ENCODE measurements at places on chromosomes 6 and 20.
A peak's percentile ranks its signal among the peaks of the same experiment; 100 is the strongest.

DNA sequence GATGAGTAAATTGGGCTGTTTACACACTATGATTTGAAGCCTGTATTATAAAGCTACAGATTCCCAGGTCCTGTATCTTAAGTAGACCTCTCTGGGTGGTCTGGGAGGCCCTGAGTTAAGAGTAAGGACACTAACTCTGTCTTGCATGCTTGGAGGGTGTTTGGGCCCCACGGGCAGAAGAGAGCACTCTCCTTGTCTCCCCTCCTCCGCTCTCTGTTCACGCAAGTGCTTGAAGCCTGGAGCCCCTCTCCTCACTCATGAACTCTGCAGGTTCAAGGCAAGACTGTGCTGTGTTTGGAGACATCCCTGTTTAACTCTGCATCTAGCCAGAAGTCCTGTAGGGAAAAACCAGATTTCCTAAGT is 154.0 kb downstream of the ZDHHC14 start:
- no peak for DNase-seq

- peak; percentile 80 for DNase-seq
Observed at GRCh38 chr6:41734666-41735426, 562 bp downstream of the TFEB start.

- DNase-seq = no peak
Observed at GRCh38 chr6:75183099-75183541, 22.7 kb downstream of the COL12A1 start.

DNA sequence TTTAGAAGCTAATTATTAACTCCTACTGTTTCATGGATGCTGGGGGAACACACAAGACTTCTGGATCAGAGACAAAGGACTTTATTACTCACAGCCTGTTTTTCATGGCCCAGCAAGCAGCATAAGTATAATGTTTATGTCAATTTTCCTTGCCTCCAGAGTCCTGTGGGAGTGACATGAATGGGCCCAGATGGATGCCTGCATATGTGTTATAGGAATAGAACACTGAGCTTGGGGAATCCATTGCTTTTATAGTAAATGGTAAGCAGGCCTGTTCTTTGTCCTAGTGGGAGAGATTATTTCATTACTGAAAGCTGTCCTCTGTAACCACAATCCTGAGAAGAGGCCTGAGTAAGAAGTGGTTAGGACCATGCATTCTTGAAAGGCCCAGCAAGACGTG is 25.6 kb downstream of the BLTP3A start:
- no peak for DNase-seq

DNA sequence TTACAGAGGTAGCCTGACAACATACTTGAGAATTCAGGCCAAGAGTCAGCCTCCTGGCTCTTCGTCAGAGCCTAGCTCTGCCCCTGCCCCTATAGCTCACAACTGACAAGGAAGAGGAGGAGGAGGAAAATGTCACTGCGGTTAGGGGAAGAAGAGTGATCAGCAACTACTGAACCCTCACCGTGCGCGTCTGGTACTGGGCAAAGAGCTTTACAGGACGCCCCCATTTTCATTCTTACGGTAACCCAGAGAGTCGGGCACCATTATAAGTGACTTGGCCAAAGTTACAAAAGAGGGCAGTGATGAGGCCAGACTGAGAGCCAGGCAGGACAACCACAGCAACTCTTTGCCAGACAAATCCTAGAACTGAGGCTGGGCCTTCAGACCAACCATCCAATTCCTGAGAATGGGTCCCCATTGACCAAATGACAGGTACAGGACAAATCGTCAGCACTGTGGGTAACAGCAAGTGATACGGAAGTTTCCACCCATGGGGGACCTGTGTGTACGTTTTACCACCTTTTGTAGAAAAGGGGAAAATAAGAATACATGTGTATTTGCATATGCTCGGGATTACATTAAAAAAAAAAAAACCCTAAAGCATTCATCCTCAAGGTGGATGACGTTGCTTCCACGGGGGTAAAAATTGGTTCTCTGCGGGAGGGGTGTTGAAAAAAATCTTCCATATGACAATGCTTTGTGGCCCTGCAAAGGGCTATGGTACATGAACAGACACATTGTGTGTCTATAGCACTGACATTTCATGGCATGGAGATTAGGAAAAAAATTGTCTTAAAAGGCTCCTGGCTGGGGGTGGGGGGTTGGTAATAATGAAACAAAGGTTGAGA is 118.0 kb downstream of the NFATC2 start:
- no peak for DNase-seq

DNA sequence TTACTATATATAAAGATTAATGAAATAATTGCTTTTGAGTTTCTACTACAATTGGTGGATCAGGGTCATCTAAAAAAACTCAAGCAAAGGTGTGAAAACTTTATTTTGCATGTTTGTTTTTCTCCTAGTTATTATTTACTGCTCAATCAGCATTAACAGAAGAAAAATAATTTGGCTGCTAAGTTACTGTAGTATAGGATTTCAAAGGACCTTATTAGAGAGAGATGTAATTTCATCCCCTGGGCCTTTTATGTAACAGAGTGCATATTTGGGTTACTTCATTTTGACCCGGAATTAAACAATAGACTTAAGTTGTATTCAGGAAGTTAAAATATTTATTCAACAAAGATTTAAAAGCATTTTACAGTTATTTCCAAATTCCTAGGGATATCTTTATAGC is 49.8 kb downstream of the EYA4 start:
- no peak for DNase-seq

- DNase-seq = no peak
Observed at GRCh38 chr6:5517796-5518195, 256.5 kb downstream of the FARS2 start.

- no peak for DNase-seq
Observed at GRCh38 chr20:3146732-3147341, 12.8 kb downstream of the FASTKD5 start.

DNA sequence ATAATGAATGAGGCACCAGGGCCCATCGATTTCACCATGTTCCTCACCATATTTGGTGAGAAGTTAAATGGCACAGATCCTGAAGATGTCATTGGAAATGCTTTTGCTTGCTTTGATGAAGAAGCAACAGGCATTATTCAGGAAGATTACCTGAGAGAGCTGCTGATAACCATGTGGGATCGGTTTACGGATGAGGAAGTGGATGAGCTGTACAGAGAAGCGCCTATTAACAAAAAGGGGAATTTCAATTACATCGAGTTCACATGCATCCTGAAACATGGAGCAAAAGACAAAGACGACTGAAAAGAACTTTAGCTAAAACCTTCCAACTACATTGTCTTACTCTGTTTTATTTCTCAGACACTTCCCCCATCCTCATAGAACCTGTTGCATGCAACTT is 21.6 kb upstream of the ZBTB22 start:
- no peak for DNase-seq

GRCh38 chr20:21235484-21236445 is 67.4 kb upstream of the XRN2 start:
- peak; percentile 71 for DNase-seq

- DNase-seq = no peak
Observed at GRCh38 chr6:142797159-142797558, 147.8 kb downstream of the HIVEP2 start.

DNA sequence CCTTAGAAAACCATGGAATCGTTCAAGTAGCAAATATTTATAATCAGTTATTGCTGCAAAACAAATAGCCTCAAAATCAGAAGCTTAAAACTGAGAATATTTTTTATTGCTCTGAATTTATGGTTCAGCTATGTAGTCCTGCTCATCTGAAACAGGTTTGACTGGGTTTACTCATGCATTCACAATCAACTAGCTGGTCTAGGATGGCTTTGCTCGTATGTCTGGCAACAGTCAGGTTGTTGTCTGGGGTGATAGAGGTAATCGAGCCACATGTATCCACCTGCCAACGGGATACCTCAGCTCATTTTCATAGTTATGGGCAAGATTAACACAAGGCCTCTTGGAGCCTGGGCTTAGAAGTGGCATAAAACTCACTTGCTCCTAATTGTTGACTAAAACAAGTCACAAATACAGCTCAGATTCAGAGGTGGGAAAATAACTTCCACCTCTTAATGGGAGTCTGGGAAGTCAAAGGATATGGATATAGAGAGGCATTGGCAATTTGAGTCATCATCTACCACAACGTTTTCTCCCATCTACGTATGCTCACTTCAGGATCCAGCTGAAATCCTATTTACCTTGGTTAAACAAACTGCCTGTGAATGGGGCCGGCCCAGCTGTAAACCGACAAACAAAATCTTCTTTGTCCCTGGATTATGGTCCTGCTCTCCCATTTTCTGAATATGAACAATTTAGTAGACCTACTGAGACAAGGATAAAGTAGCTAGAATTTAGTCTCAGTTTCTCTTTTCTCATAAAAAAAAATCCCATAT is 54.5 kb upstream of the TENT5A start:
- DNase-seq = no peak

GRCh38 chr6:156464100-156464878 is 312.9 kb upstream of the ARID1B start:
- DNase-seq = no peak

DNA sequence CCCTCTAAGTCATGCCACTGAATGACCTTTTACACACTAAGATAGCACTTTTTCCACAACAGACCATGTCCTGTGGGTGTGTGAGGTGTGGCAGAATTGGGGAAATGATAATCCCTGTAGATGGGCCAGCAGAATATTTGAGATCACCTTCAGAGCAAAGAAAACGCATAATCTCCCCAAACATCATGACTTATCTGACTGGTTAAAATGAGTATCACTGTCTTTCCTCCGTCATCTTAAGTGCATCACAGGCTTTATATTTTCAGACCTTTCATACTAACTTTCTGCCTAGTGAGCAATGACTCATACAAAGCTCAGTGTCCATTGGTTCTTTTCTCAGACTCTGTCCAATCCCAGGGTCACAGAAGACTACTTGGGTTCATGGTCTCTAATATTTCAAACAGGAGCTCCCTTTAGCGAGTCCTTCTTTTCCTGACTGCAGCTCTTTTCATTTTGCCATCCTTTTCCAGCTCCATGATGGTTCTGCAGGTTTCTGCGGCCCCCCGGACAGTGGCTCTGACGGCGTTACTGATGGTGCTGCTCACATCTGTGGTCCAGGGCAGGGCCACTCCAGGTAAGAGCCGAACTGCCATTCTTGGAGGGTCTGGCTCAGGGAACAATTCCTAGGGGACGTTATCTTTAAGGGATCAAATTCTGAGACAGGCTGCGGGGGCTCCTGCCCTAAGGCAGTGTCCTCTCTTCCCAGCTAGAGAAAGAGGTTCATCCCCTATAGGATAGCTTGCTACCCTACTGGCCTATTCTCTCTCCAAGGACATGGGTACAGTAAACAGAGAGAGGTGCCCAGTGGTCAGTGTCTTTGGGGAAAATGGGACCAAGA is at the start of gene HLA-DPB1:
Gene HLA-DPB1, plus strand, starts transcription at position 423 of the 838 bp plus-strand sequence. Its CDS starts 52 bp downstream, at position 475.
- peak; percentile 90 for DNase-seq

DNA sequence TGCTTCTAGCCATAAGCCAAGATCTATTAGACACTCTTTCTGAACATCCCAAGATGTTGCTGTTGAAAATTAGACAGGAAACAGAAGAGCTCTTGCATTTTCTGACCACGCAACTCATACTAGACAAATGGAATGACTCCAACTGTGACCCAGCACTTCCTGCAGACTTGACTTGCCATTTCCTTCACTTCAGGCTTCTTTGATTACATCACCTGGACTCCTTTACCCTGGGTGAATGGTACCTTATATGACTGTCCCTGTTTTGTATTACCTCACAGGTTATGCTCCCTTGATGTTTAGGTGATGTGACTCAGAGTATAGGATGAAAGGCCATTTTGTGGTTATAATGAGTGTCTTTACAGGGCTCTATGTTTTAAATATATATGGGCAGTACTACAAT is 236.1 kb downstream of the BMP2 start:
- no peak for DNase-seq

- no peak for DNase-seq
Observed at GRCh38 chr6:56310241-56310640, 62.9 kb upstream of the COL21A1 start.

GRCh38 chr6:7341989-7342742 is 29.2 kb upstream of the SSR1 start:
- DNase-seq = no peak

DNA sequence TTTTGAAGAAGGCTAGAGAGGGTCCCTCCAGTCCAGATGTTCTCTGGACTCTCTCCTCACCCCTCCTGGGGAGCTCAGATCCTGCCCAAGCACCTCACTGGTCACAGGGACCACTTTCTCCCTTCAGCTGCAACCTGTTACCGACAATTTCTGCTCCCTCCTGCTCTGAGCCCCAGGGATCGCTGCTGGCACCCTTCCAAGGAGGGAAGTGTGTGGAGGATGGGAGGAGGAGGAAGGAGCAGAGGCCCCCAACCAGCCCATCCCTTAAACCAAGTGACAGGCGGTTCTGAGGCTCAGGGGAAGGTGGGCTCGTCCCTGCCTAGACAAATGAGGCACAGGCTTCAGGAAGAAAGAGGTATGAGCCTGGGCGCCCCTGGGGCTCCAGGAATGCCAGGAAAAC is 13.9 kb downstream of the PMEPA1 start:
- DNase-seq = no peak

GRCh38 chr20:6685626-6686025 is 81.9 kb upstream of the BMP2 start:
- DNase-seq = no peak

- DNase-seq = no peak
Observed at GRCh38 chr6:84597238-84597875, 167.0 kb downstream of the TBX18 start.

DNA sequence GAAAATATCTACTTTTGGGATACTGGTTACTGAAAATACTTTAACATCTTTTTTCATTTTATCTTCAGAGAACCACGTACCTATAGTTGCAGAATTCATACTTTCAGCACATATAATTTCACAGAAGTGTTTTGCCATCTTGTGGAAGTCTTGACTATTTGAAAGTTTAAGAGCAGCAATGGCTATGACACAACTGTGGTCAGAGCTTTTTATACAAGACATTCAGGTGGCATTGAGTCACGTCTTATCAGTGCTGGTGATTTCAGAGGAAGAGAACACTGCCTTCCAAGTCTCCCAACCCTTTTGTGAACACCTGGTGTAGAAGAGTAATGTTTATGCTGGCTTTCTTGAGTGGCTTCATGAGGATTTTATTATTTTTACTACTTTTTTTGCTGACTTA is 171.6 kb downstream of the ARID1B start:
- DNase-seq = peak; percentile 19

DNA sequence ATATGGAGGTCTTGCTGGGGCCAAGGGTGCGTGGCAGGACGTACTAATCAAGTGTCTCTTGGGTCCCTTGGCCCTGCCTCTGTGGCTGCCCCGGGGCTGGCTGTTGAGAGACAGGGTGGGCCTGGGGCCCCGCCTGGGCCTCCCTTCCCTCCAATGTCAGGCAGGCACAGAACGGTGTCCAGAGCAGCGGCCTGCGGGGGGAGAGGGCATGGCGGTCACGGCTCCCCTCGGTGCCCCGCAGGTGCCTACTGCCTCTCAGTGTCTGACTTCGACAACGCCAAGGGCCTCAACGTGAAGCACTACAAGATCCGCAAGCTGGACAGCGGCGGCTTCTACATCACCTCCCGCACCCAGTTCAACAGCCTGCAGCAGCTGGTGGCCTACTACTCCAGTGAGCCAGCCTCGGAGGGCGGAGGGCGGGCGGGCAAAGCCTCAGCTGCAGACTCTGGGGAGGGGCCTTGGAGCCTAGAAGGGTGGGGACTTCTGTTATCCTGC is 50.0 kb downstream of the SRC start:
- DNase-seq = no peak

GRCh38 chr20:41617059-41617901 is 897 bp downstream of the CHD6 start:
- DNase-seq = peak; percentile 54

GRCh38 chr20:21159658-21160380 is 33.9 kb downstream of the KIZ start:
- peak; percentile 36 for DNase-seq

Data from OCI-LY7 (cell line).